ENCODE measurements at places on chromosomes 11 and 22.

- DNase-seq, result no peak
Measured at GRCh38 chr11:64790205-64791095, 12.1 kb upstream of the SF1 start.

DNA sequence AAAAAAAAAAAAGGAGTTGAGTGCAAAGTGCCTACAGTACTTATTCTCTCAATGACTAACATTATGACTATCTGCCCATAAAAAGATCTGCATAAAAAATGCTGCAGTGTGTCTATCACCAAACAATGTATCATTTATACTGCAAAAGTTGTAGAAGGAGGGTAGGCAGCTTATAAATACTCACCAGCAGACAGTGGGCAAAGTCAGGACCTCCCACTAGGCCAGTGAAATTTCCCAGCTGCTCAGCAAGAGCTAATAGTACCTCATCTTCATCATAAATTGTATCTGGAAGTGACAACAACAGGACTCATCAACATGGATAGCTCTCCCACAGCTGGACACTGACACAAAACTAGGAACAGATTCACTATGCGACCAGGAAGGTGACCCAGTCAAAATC, 1.6 kb downstream of the PPP2R1B start:
- no peak for DNase-seq

GRCh38 chr22:32949391-32950173, 108.6 kb downstream of the SYN3 start:
- DNase-seq, result no peak

GRCh38 chr11:120130176-120130980, 7.5 kb downstream of the TRIM29 start:
- no peak for DNase-seq

DNA sequence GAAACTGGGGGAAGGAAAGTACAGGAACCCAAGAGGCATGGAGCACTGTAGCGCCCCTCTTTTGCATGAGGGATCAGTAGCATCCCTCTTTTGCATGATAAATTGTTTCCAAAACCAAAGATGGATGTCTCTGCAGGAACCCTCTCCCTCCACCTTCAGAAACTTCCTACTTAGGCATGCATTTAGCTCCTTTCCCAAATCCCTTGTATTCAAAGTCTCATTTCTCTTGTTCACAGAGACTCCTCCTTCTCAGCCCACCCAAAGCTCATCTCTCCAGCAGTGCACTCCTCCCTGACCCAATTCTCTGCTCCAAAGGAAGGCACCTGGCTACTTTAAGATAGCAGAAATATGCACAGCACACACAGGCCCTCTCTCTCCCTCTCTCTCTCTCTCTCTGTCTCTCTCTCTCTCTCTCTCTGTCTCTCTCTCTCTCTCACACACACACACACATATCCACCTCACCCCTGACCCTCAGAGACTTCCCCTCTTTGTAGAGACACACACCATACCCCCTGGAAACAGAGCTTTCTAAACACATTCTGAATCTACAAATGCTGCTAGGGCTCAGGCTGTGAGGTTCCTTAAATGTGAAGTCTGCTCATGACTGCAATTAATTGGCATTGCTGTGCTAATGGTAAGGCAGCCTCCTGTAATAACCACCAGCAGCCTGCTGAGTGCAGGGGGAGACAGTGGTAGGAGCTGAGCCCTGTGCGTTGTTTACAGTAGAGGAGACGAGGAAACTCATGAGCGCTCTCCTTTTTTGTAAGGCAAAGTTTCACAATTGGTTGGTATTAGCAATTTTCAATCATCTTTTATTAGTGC, 519.6 kb downstream of the NTM start:
- no peak for DNase-seq

DNA sequence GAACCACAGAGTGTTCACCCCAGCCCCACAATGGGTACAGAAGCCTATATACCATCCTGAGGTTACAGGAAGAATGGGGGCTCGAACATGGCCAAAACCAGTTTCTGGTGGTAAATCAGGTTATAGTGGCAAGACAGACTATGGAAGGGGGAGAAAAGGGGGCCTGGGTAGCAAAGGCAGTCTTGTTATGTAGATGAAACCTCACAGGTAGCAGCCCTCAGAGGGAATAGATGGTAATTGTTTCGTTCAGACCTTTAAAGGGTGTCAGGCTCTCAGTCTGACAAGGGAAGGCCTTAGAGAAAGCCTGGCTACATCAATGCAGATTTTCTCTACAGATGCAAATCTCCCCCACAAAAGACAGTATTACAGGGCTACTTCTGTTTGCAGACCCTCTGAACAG, 3.4 kb downstream of the CAPN1 start:
- no peak for DNase-seq

- DNase-seq, result no peak
Measured at GRCh38 chr11:6888830-6889229, 3.5 kb downstream of the OR2D2 start.

GRCh38 chr11:72781313-72782080, 12.3 kb downstream of the STARD10 start:
- DNase-seq, result no peak

GRCh38 chr11:35804451-35805040, 139.3 kb upstream of the LDLRAD3 start:
- DNase-seq, result no peak

DNA sequence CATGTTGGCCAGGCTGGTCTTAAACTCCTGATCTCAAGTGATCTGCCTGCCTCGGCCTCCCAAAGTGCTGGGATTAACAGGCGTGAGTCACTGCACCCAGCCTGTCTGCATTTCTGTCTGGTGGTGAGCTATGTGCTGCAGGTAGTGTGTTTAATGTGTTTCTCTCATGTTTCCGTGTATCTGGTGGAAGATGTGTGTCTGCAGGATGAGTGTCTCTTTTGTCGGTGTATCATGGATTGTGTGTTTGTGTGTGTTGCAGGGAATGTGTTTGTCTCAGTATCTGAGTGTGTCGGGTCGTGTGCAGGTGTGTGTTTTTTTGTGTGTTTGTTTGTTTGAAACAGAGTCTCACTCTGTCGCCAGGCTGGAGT, 16.1 kb downstream of the SCARF2 start:
- no peak for DNase-seq

- DNase-seq, result no peak
Measured at GRCh38 chr11:90309693-90310092, 86.8 kb upstream of the CHORDC1 start.

- DNase-seq, result no peak
Measured at GRCh38 chr22:44891791-44892190, 118.0 kb downstream of the PHF21B start.

DNA sequence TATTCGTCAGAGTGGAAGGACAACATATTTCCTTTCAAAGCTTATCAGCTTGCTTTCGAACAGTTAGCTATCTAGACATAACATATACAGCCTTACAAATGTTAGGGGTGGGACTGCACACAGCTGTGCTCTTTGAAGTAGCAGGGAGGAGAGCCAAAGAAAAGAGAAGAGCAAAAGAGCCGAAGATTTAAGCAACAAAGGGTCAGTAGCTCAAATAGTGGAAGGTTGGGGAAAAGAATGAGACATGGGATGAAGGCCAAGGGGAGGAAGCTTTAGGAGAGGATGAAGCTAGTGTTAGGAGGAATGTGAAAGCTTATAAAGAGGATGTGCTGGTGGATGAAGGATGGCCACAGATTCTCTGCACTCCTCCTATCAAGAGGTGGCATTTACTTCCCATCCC, 31.8 kb upstream of the IGSF22 start:
- no peak for DNase-seq

DNA sequence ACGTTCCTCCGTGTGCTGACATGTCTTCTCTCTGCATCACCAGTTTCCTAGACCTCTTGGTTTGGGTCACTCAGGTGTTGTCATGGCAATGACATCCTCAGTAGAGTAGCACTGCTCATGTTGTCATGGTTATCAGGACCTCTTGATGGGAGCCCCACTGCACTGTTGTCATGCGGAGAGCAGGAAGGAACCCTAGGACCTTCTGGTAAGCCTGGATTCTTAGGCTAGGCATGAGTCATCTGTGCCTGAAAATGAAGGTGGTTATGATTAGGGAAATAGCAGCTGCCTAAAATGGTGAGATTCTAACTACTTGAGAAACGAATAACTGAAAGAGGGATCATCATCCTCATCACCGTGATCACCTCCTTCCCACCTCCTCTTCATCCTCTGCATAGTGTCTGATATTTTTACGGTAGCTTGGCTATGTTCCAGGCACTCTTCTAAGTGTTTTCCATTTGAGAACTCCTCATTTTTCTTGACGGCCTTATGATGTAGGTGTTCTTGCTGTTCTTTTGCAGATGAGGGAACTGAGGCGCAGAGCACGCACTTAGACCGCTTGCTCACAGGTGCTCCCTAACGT, 858.4 kb downstream of the NTM start:
- DNase-seq, result no peak

DNA sequence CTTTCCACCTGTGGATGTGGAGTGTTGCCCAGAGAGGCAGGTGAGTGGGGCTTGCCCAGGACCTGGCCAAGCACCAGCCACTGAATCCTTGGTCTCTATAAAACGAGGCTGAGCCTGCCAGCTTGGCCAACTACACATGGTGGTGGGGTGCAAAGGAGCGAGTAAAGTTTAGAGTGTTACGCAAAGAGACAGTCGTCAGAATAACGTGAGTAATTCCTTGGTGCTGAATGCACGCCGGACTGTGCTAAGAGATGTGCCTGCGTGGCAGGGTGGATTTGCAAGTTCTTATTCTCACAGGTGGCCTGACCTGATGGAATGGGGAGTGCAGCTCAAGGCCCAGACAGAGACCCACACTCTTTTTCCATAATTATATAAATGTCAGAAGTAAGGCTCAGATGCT, 88.6 kb upstream of the B3GAT1 start:
- no peak for DNase-seq

DNA sequence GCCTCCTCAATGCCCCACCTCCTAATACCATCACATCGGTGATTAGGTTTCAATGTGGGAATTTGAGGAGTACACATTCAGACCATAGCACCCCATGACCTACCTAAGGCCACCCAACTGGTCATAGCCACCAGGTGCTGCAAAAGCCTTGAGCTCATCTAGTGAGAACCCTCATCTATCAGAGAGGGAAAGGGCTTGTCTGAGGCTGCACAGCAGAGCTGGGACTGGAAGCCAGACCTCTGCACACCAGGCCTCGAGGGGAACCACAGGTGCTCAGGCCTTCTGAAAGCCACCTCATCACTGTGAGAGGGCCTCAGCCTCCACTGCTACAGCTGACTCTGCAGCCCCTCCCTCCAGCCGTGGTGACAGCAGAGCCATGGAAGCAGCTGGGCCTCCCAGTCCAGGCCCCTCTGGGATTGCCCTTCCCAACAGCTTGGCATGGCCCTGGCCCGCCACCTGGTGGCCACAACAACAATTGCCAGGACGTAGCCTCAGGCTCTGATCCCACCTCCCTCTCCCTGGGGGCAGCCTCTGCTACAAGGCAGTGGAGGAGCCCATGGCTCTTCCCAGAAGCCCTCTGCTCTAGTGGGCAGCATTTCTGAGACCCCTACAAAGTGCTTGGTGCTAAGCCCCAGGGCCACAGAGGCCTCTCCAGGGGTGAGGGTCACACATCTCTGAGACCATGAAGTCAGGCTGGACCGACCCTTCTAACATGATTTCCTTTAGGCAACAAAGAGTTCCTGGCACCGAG, 41.0 kb upstream of the PRDM11 start:
- peak; percentile 74 for DNase-seq

- DNase-seq, result no peak
Measured at GRCh38 chr22:38222797-38223119, 21.0 kb downstream of the MAFF start.

DNA sequence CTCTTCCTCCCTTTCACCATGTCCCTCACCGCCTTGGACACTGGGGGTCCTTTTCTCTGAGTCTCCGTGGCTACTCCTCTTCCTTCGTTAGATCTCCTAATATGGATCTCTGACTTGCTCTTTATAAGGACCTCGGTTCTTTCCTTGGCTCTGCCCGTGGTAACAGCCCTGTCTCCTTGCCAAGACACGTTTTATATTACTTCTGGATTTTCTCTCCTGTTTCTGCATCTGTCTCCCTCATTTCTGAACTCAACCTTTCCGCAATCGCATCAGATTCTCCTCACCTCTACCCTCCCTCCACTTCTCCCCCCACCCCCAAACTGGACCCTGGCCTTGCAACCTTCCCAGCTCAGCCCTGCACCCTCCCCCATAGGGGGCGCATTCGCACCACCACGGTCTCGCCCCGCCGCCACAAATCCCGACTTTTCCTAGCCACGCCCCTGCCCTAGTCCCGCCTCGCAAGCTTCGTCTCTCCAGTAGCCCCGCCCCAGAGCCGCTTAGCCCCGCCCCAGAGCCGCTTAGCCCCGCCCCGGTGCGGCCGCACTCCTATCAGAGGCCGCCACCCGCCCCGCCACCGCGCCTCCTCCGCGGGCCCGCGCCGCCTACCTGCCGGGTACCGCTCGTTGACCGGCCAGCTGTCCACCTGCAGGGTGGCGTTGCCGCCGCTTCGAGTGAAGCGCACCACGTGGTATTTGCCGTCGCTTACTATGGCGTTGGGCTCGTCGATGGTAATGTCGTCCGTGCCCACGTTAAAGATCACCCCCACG, 39.0 kb downstream of the SLC22A12 start:
- no peak for DNase-seq

GRCh38 chr11:110435780-110436717, 6.3 kb downstream of the FDX1 start:
- peak; percentile 5 for DNase-seq

- DNase-seq, result no peak
Measured at GRCh38 chr22:18133452-18133851, 16.5 kb upstream of the USP18 start.

DNA sequence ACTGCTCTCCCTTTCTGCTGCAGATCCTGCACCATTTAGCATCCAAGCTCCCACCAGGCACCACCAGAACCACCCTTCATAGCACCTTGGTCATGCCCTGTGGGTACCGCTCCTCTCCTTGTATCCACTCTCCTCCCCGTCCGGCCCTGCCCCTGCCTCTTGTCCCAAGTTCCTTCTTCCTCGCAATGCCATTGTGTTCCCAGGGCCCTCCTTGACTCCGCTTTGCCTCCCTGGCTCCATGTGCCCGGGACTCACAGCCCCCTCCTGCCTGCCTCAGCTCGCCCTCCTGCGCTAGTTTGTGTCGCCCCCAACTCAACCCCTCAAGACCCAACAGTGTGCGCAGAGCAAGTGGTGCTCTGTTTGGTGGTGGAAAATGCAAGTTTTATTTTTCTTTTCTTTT, 10.8 kb downstream of the FADS2 start:
- no peak for DNase-seq

- no peak for DNase-seq
Measured at GRCh38 chr11:16843294-16843693, 104.8 kb downstream of the C11orf58 start.

GRCh38 chr11:1890856-1891830, 552 bp downstream of the PRR33 start:
- peak; percentile 75 for DNase-seq

GRCh38 chr22:48869161-48869560, 958.5 kb downstream of the BRD1 start:
- DNase-seq, result no peak

GRCh38 chr11:9057007-9057406, 34.4 kb downstream of the SCUBE2 start:
- DNase-seq, result no peak

GRCh38 chr11:113384551-113384950, 3.0 kb upstream of the ANKK1 start:
- DNase-seq, result no peak

DNA sequence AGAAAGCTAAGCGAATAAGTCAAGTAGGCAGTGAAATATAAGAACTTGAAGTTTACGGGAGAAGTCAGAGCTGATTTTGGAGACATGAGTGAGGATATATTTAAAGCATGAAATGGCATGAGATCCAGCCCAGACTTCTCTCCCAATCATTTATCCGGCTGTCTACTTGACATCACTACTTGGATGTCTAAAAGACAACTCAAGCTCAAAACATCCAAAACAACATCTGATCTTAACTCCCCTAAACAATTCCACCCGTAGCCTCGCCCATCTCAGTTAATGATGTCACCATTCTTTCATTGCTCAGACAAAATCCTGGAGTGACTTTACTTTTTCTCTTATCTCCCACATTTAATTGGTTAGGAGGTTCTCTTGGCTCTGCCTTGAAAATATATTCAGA, 44.5 kb downstream of the WEE1 start:
- DNase-seq, result no peak
